Mesothelial cell of epicardium (in vitro differentiated cells): ENCODE measurements at places on chromosomes 1 and 21. TPM values are rescaled to one million over a fixed set of nuclear protein-coding genes. Genes with fewer than 3 reads are reported as not detected.

- H3K4me1 ChIP-seq, result no peaks in the 10 kb centered on the region
- H3K36me3 ChIP-seq, result no peaks in the 10 kb centered on the region
- peaks cover 2% of the 10 kb centered on the region for H3K27me3 ChIP-seq
- no peak overlapping the region for H3K4me3 ChIP-seq
- DNase-seq, result no peak
Observed at GRCh38 chr1:166418344-166418933, 251.6 kb upstream of the FAM78B start.

AIRE gene
- total RNA-seq, result 0.13 to 0.23 TPM (median 0.18 TPM) in 3 replicates

DNA sequence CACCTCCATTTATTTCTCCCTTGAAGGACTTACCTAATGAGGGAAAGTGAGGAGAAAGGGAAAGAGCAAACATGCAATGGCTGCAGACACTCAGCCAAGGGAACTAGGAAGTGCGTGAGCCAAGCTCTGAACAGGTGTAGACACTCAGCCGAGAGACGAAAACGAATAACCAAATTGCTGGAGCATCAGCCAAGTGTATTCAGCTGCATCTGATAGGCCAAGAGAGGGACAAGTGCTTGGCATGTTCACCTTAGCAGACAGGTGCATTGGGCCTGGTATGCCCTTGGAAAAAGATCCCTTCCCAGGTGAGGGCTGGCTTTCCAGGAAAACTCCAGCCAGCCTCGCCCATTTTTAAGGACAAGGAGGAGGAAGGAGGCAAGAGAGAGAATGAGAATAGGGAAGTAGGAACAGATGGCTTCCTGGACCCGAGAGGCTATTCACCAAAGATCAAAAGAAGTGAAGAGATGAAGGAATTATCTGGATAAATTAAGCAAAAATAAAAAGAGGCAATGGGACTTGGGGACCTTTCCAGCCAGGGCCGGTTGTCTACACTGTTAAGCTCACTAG lies 184.7 kb downstream of the TOMM20 start:
- no peaks in the 10 kb centered on the region for H3K27me3 ChIP-seq
- H3K36me3 ChIP-seq, result no peaks in the 10 kb centered on the region
- no peak overlapping the region for H3K4me3 ChIP-seq
- H3K27ac ChIP-seq, result no peak overlapping the region

DNA sequence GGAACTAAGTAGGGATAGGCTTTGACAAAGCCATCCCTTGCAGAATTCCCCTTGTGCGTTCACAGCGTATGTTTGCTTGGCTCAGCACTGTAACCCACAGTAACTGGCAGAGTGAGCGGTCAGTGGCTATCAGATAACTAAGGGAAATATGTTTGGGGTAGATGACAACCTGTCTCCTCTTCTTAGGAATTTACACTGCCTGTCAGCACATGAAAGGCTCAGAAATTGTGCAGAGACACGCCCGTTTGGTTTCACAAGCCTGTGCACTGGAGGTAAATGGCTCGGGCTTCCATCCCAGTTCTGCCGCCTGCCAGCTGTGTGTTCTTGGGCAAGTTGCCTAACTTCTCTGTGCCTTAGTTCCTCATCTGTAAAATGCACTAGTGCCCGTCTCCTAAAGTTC lies 101.2 kb downstream of the PRDM2 start:
- no peak overlapping the region for H3K4me3 ChIP-seq
- H3K27ac ChIP-seq, result no peak overlapping the region
- no peak for DNase-seq
- no peaks in the 10 kb centered on the region for H3K27me3 ChIP-seq

ERRFI1 gene
- total RNA-seq, result 124 to 134 TPM (median 130 TPM) in 3 replicates

S100A7A gene
- total RNA-seq, result not detected in 3 replicates

SH2D1B gene
- total RNA-seq, result not detected in 3 replicates

GUCA2A gene
- not detected in 3 replicates for total RNA-seq

GRCh38 chr1:156471496-156472490 lies 28.8 kb downstream of the MEF2D start:
- no peak for DNase-seq
- H3K27me3 ChIP-seq, result no peaks in the 10 kb centered on the region
- H3K27ac ChIP-seq, result peak overlapping the region; percentile 58
- H3K4me3 ChIP-seq, result no peak overlapping the region
- peaks cover 34% of the 10 kb centered on the region for H3K36me3 ChIP-seq

- no peaks in the 10 kb centered on the region for H3K36me3 ChIP-seq
- H3K27me3 ChIP-seq, result peaks cover 16% of the 10 kb centered on the region
- peaks cover 2% of the 10 kb centered on the region for H3K4me1 ChIP-seq
- no peak overlapping the region for H3K27ac ChIP-seq
- no peak for DNase-seq
Observed at GRCh38 chr1:240803151-240803550, 191.2 kb upstream of the GREM2 start.

CCDC17 gene
- total RNA-seq, result 4.5 to 5.6 TPM (median 5.6 TPM) in 3 replicates

CLCA4 gene
- total RNA-seq, result 0.07 TPM in 1 of 3 replicates, not detected in the others

HEYL gene
- 5.6 to 5.7 TPM (median 5.6 TPM) in 3 replicates for total RNA-seq

DIO1 gene
- total RNA-seq, result not detected in 3 replicates

- DNase-seq, result peak; percentile 95
- peaks cover 36% of the 10 kb centered on the region for H3K27me3 ChIP-seq
- H3K27ac ChIP-seq, result no peak overlapping the region
- no peaks in the 10 kb centered on the region for H3K36me3 ChIP-seq
- H3K4me1 ChIP-seq, result no peaks in the 10 kb centered on the region
Observed at GRCh38 chr1:34742667-34743270, 12.1 kb upstream of the GJB5 start.

DNA sequence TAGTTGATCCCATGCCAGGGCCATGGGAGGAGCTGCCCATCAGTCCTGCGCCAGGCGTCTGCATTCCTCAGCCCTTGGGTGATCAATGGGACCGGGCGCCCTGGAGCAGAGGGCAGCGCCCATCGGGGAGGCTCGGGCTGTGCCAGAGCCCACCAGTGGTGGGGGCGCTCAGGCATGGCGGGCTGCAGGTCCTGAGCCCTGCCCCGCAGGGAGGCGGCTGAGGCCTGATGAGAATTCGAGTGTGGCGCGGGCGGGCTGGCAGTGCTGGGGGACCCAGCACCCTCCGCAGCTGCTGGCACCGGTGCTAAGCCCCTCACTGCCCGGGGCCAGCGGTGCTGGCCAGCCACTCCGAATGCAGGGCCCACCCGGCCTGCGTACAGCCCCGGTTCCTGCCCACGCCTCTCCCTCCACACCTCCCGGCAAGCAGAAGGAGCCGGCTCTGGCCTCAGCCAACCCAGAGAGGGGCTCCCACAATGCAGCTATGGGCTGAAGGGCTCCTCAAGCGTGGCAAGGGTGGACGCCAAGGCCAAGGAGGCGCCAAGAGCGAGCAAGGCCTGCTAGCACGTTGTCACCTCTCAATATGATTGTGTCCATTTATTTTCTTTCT lies 238.1 kb upstream of the OLFM3 start:
- H3K4me3 ChIP-seq, result no peak overlapping the region
- H3K27me3 ChIP-seq, result no peaks in the 10 kb centered on the region
- no peaks in the 10 kb centered on the region for H3K4me1 ChIP-seq
- H3K27ac ChIP-seq, result no peak overlapping the region
- H3K36me3 ChIP-seq, result no peaks in the 10 kb centered on the region

GRCh38 chr21:37862536-37862935 lies 53.7 kb downstream of the KCNJ6 start:
- H3K27ac ChIP-seq, result no peak overlapping the region
- H3K36me3 ChIP-seq, result no peaks in the 10 kb centered on the region
- no peak overlapping the region for H3K4me3 ChIP-seq
- H3K27me3 ChIP-seq, result peaks cover 16% of the 10 kb centered on the region
